ENCODE measurements at places on chromosomes 4 and X. TPM values are rescaled to one million over a fixed set of nuclear protein-coding genes. Genes with fewer than 3 reads are reported as not detected.

CSAG1 gene
- polyA plus RNA-seq = not detected

FAAH2 gene
- 5.7 TPM for polyA plus RNA-seq

HERC5 gene
- 0.92 TPM for polyA plus RNA-seq

SH3RF1 gene
- 3.1 TPM for polyA plus RNA-seq

AP1S2 gene
- 7.5 TPM for polyA plus RNA-seq

NAP1L5 gene
- 2.1 TPM for polyA plus RNA-seq

SLC49A3 gene
- polyA plus RNA-seq = 7.2 TPM

SPACA5 gene
- polyA plus RNA-seq = not detected

GAGE12J gene
- not detected for polyA plus RNA-seq

ADH4 gene
- 1.5 TPM for polyA plus RNA-seq

FOXP3 gene
- 0.65 TPM for polyA plus RNA-seq

SYTL5 gene
- 3.0 TPM for polyA plus RNA-seq

POF1B gene
- 24.7 TPM for polyA plus RNA-seq

FAM53A gene
- polyA plus RNA-seq = 1.3 TPM

MXRA5 gene
- polyA plus RNA-seq = 1.4 TPM

GPC3 gene
- polyA plus RNA-seq = 0.10 TPM

GAGE13 gene
- polyA plus RNA-seq = not detected

P2RY10 gene
- polyA plus RNA-seq = 0.46 TPM

LANCL3 gene
- polyA plus RNA-seq = 0.98 TPM

CXCL6 gene
- polyA plus RNA-seq = 0.42 TPM

SASH3 gene
- 2.8 TPM for polyA plus RNA-seq

CYSLTR1 gene
- polyA plus RNA-seq = 1.0 TPM

DDIT4L gene
- polyA plus RNA-seq = 0.12 TPM

FAM47A gene
- not detected for polyA plus RNA-seq

SCFD2 gene
- polyA plus RNA-seq = 4.8 TPM

USP17L30 gene
- polyA plus RNA-seq = not detected

HSFX1 gene
- 1.4 TPM for polyA plus RNA-seq

ATOH1 gene
- polyA plus RNA-seq = 0.04 TPM

UGT2B11 gene
- not detected for polyA plus RNA-seq

FGF5 gene
- 0.04 TPM for polyA plus RNA-seq

STK26 gene
- polyA plus RNA-seq = 9.1 TPM

RLIM gene
- polyA plus RNA-seq = 4.3 TPM

CXCL9 gene
- 0.29 TPM for polyA plus RNA-seq

RTL3 gene
- 0.04 TPM for polyA plus RNA-seq

DCAF8L2 gene
- polyA plus RNA-seq = not detected

COL25A1 gene
- 0.02 TPM for polyA plus RNA-seq

SSX4B gene
- not detected for polyA plus RNA-seq

SLC25A53 gene
- 2.9 TPM for polyA plus RNA-seq

SLC38A5 gene
- 22.1 TPM for polyA plus RNA-seq

TMEM35A gene
- polyA plus RNA-seq = 2.0 TPM

IL13RA2 gene
- 0.07 TPM for polyA plus RNA-seq

TMEM165 gene
- 66.3 TPM for polyA plus RNA-seq

TASL gene
- polyA plus RNA-seq = 0.16 TPM

PABPC1L2B gene
- polyA plus RNA-seq = not detected

PIR gene
- polyA plus RNA-seq = 17.0 TPM

CT55 gene
- polyA plus RNA-seq = not detected

PAPSS1 gene
- polyA plus RNA-seq = 25.5 TPM

RASGEF1B gene
- 7.4 TPM for polyA plus RNA-seq

SERPINA7 gene
- polyA plus RNA-seq = not detected

MMRN1 gene
- 6.5 TPM for polyA plus RNA-seq

MAGEC1 gene
- not detected for polyA plus RNA-seq

RHOXF2 gene
- not detected for polyA plus RNA-seq

PCSK1N gene
- 0.08 TPM for polyA plus RNA-seq

CCDC110 gene
- 0.39 TPM for polyA plus RNA-seq

GAGE1 gene
- not detected for polyA plus RNA-seq
